A172 (cell line): ENCODE measurements at places on chromosomes 7 and 10. TPM values are rescaled to one million over a fixed set of nuclear protein-coding genes. Genes with fewer than 3 reads are reported as not detected.

DNA sequence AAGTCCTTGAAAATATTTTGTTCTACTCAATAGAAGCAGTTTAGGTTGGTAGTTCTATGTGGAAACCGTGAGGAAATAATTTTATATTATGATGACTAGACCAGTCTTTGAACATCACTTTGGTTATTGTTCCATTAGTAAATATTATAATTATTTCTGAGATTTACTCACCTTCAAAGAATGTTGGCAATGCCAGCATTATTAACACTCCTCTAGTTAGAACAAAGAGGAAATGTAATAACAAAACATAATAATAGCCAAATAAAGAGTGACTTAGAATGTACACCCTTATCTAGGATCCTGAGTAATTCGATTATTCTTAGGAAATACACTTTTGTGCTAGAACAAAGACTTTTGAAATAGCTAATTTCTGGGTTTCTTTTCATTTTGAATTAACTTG lies 121.1 kb downstream of the CFTR start:
- DNase-seq = no peak

The HMX2 gene
- total RNA-seq = not detected in 2 replicates

The OPN4 gene
- total RNA-seq = 0.31 TPM in 1 of 2 replicates, not detected in the other

The EVX1 gene
- total RNA-seq = not detected in 2 replicates
